ENCODE measurements at places on chromosomes 3 and 15.
A peak's percentile ranks its signal among the peaks of the same experiment; 100 is the strongest.

GRCh38 chr3:128472449-128473179 lies 5.9 kb upstream of the DNAJB8 start:
- DNase-seq, result no peak

DNA sequence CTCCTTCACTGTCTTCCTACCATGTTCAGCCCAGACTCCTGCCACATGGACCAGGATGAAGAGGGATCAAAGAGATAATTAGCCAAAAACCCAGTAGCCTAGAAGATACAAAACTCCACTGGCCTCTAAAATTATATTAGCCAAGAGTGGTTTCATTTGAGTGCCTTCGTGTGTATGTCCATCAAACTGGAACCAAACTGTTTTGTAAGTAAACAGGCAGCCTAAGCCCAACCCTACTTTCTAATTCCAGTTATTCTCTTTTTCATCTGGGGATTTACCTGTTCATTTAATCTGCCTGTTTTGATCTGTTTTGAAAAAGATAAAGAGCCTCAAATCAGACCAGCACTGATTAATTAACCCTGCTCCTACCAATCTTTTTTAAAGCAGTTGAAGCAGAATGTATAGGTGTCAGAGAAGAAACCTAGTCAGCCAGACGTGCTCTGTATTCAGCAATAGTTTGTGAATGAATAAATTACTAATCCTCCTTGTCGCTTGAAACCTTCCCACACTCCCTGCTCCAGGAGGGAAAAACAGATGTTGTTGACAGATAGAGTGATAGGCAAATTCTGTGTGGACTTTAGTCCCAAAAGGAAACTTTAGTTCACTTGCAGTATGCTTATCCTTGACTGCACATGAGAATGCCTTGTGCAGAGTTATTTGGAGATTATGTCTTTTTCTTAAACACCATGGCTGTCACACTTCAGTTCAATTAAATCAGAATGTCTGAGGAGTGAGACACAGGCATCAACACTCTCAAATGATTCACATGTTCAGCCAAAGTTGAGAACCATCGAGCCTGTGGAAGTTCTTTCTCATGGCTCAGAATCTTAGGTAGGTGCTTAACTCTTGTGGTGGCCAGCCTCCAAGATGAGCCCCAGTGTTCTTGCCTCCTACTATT lies 55.5 kb upstream of the ZBED2 start:
- DNase-seq, result no peak

DNA sequence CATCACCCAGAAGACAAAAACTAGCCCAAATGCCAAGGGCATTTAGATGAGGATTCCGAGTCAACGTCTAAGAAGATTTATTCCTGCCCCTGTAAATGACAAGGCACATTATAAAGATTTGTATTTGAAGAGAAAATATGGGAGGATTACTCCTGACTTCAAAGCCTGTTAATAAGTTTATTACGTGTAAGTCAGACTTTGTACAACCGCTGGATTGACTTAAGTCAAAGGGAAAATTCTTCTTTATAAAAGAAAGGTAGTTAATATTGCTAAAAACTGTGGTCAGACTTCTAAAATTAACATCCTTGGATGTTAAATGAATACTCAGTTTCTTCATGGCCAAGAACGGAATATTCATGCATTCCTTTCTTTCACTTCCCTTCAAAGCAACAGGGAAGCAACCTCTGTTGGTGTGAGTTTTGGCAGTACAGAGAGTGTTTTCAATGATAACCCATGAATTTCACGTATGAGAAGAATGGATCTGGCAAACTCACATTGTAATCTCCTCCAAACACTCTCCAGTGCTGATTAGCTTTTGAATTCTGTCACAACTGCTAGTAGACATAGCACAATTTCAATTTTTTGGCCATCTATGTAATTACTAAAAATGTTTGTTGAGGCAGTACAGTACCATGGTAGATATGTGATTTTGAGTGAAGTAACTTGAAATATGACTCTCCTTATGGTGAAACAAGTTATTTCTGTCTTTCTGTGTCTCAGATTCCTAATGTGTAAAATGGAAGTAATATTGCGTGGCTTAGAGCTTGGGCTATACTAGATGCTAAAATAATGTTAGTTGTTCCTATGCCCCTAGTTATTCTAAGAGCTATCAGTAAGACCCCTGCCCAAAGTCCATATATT lies 62.0 kb downstream of the PLD1 start:
- DNase-seq, result no peak

GRCh38 chr3:14821151-14821550 lies 2.4 kb downstream of the FGD5 start:
- no peak for DNase-seq

DNA sequence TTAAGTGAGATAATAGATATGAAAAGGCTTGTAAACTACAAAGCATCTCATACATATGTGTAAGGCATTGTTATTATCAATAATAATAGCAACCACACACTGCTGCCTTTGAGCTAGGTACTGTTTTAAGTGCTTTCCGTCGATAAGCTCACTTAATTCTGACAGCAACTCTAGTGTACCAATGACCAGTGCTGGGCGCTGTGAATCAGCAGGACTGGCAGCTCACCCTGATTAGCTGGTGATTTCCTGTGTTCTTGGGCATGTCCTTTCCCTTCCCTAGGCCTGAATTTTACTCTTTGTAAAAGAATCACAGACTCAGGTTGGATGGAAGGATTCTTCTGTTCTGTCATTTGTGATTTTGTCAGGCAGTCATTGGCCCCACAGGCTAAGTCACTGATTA lies 215.6 kb downstream of the LPP start:
- no peak for DNase-seq

GRCh38 chr3:124469555-124469954 lies 260.7 kb upstream of the UMPS start:
- peak; percentile 2 for DNase-seq

- no peak for DNase-seq
These were observed 21.3 kb downstream of the THBS1 start for GRCh38 chr15:39602143-39602542.

DNA sequence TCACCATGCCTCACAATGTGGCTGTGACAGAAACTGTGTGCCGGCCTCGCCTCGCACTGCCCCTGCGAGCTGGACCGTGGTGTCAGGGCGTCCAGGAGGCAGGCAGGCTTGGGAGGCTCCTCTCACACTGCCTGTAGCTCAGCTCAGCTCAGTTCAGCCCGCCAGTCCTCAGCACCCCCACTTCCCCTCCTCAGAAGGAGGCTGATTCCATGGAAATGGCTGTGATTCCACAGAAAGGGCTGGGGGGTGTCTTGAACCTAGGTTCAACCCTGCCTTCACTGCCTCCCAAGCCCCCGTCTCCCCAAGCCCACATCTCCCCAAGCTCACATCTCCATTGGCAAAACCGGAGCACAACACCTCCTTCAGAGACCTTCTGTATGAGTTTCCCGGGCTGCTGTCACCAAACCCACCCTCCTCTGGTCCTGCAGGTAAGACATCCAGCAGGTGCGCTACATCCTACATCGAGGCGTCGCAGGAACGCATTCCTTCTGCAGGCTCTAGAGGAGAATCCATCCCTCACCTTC lies 94.0 kb downstream of the OCA2 start:
- DNase-seq, result no peak

- no peak for DNase-seq
These were observed 97.1 kb downstream of the STRIT1 start for GRCh38 chr3:155196131-155197021.

GRCh38 chr3:189961522-189962161 lies 159.1 kb downstream of the P3H2 start:
- DNase-seq, result peak; percentile 67

GRCh38 chr15:39358441-39359041 lies 222.3 kb upstream of the THBS1 start:
- DNase-seq, result no peak

GRCh38 chr15:73052653-73053397 lies 562 bp downstream of the NEO1 start:
- peak; percentile 29 for DNase-seq

- peak; percentile 42 for DNase-seq
These were observed 59.3 kb upstream of the CHMP2B start for GRCh38 chr3:87167628-87168456.

DNA sequence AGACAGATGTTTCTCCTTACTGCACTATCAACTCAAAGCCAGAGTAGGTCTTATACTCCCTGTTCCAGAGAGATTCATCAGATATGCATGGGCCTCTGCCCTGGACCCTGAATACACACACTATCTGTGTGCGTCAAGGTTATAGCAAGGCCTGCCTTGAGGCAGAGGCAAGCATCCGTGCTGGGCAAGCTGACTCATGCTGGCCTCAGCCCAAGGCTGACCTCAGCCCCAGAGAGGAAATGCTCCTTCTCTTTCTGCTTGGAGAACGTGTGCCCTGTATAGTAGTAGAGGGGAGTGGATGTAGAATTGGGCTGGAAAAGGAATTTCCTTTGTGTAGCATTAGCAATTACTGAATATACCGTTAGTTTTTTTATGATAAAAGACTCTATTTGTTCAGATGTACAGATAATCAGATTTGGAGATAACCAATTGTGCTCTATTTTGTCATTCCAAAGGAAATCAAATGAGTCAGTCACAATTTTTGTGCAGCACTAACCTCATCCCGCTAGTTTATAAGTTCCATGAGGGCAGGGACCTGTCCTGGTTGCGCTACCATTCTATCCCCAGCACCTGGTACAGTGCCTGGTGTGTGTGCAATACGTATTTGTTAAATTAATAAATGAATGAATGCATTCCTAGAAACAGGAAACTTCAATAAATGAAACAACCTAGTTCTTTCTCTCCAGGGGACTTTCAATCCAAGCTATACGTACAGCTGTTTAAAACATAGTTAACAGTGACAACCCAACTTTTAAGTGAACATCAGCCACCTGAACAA lies 13.3 kb upstream of the PAQR9 start:
- peak; percentile 76 for DNase-seq

GRCh38 chr3:152836269-152836668 lies 1.3 kb downstream of the P2RY1 start:
- no peak for DNase-seq

- DNase-seq, result no peak
These were observed 29.4 kb downstream of the ABCC5 start for GRCh38 chr3:183988216-183988790.

GRCh38 chr3:71360180-71360579 lies 223.3 kb downstream of the FOXP1 start:
- DNase-seq, result no peak

DNA sequence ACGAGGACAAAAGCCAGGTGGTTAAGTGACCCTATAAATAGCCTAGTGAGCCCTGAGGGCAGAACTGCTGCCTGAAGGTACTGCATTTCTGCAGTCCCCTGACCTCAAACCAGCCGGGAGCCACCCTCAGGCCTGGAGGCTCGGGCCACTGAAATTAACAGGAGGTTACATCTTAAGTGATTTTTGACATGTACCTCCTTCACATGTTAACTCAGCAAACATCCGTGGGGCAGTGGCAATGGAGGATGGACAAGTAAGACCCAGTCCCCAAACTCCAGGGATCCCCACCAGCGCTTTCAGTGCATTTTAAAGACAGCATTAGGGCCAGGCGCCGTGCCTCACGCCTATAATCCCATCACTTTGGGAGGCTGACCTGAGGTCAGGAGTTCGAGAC lies 26.2 kb downstream of the PSTPIP1 start:
- DNase-seq, result no peak

GRCh38 chr15:83225449-83225848 lies 17.8 kb upstream of the HDGFL3 start:
- DNase-seq, result no peak

DNA sequence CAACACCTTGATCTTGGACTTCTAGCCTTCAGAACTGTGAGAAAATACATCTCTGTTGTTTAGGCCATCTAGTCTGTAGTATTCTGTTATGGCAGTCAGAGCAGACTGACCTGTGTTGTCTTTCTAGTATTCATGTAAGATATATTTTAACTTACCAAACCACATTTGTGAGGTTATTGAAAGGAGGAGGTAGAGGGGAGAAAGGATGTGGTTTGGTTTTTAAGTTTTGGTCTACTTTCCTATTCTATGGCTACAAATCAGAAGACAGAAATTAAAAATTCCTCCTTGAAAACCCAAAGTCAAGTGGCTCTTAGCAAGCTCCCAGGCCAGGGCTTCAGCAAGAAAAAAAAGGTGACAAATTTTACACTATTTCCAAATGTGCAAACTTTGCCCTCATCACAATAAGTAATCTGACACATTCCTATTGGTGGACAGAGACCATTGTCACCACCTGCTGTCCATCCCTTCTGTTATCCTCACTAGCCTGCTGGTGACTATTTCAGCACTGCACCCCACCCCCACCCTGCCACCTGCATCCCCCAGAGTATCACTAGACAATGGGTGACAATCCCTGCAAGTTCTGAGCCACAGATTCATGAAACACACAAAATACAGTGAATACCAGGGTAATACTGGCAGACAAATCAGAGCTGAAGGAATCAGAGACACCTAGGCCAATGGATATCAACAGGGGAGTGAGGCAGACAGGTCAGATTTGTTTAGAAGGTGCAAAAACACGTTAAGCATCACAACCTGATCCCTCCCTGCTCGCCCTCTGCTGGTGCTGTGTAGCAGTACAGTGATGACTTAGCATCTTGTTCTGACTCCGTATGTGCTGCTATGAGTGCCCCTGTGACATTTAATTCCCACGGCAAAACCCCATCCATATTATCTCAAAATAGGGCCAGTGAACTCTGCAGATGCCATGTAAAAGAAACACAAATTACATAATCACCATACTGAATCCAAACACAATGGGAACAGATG lies 79.0 kb upstream of the DCLK3 start:
- peak; percentile 39 for DNase-seq

- no peak for DNase-seq
These were observed 49.8 kb downstream of the IQSEC1 start for GRCh38 chr3:13023235-13023970.

DNA sequence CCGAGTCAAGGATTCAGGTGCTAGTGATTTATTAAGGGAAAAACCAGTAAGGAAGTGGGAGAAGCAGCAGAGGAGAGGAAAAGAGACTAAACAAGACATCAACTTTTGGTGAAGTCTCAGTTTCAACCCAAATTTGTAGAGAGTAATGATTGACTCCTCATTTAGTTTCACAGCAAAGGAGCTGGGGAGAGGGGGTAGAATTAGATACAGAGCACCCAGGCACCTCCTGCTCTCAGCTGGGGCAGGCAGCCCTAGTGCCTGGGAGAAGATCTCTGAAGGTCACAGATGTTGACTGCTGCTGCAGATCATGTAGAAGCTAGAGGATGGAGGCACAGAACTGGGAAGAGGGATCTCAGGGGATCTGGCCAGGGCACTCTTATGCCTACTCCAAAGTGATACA lies 29.1 kb downstream of the RPL39L start:
- DNase-seq, result no peak

DNA sequence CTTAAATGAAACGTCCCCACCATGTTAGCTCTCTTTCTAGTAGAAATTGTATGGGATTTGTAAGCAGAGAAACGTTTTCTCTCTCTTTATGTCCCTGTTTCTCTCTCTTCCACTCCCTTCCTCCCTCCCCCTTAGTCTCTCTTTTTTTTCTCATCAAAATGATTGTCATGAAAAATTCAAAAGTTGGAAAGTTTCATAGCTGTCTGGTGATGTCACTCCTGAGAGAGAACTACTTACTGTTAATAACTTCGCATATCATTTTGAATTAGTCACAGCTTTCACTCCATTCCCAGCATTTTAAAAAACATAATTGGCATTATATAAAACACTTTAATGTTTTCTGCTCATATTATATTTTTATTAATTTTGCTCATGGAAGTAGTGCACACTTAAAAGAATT lies 331.1 kb downstream of the C3orf38 start:
- no peak for DNase-seq

GRCh38 chr3:129131465-129132088 lies 10.0 kb upstream of the RAB43 start:
- DNase-seq, result no peak

Measured in NB4 (cell line).